ENCODE measurements at places on chromosomes 2 and 18. TPM values are rescaled to one million over a fixed set of nuclear protein-coding genes. Genes with fewer than 3 reads are reported as not detected.

CEP68 gene
- polyA plus RNA-seq, result 17.3 TPM

HRH4 gene
- 0.06 TPM for polyA plus RNA-seq

AP1S3 gene
- polyA plus RNA-seq, result not detected

LDLRAD4 gene
- 1.8 TPM for polyA plus RNA-seq

IL1A gene
- polyA plus RNA-seq, result not detected

UCN gene
- 0.26 TPM for polyA plus RNA-seq

PLGLB1 gene
- 1.3 TPM for polyA plus RNA-seq

CXCR1 gene
- polyA plus RNA-seq, result not detected

SLC11A1 gene
- 0.96 TPM for polyA plus RNA-seq

DNA sequence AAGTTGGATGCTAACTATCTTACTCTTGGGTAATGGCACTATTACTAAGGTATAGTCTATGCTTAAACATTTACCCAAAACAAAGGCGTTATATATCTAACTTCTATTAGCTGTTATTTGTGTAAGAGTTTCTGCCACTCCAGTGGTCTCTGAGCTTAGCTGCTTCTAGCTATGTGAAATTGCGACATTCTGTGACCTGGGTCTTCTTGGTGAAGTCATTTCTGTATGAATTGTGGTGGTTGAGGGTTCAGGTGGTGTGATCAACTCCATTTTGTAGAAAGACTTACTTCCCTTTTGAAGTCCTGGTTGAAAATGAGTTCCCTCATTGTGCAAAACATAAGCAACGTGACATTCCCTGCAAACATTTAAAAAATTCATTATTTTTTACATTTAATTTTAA, 221.6 kb downstream of the PIK3C3 start:
- DNase-seq, result no peak

DNA sequence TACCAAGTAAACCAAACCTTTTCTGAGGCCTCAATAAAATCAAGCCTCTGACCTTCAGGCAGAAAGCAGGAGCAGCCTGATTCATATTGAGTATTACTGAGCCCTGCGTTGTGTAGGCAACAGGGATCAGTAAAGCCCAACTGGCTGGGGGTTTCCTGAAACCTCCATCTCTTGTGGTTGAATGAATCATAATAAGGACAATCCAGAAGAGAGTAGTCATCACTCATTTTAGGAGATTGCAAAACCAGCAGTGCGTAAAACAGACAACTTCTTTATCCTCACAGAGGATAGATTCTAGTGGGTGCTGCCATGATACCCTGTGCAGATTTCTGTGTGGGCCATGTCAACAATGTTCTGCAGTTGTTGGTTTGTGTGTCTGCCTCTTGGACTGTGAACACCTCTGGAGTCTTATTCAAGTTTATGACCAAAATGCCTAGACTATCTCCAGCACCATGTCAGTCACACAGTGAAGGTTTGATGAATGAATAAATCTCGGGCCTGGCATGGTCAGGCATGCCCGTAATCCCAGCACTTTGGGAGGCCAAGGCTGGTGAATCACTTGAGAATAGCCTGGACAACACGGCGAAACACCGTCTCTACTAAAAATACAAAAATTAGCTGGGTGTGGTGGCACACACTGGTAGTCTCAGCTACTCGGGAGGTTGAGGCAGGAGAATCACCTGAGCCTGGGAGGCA, 51.8 kb upstream of the RAB27B start:
- DNase-seq, result no peak

GRCh38 chr2:23628926-23629771, 244.2 kb downstream of the KLHL29 start:
- DNase-seq, result peak; percentile 44

DNA sequence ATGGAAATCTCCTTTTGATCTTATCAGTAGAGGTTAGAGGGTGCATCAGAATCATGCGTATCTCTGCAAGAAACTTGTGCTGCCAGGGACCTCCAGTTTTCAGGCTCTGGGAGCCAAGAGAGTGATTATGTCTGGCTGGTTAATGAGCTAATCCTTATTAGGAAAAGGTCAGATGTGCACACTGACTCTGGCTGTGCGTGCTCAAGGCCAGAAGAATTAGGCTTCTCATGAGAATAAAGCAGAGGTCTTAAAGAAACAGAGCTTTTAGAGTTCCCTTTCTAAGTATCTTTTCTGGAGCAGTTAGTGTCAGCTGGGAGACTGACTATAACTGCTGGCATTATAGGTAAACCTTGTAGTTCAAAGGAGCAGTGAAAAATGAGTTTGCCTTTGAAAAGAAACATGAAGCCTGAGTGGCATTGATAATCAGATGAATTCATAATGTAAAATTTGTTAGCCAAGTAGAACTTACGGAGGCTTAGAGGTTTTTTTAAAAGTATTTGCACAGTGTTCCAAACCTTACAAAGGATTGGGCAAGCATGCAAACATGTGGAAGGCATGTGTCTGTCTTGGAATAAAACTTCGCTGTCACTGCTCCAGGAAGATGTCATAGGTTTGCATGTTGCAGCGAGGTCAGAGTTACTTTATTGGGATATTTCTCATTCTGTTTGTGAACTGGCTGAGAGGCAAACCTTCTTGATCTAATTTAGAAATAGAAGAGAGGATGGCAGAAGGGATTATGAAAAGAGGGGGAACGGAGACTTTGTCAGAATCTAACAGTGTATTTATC, 151.7 kb downstream of the ARHGAP28 start:
- no peak for DNase-seq

DNA sequence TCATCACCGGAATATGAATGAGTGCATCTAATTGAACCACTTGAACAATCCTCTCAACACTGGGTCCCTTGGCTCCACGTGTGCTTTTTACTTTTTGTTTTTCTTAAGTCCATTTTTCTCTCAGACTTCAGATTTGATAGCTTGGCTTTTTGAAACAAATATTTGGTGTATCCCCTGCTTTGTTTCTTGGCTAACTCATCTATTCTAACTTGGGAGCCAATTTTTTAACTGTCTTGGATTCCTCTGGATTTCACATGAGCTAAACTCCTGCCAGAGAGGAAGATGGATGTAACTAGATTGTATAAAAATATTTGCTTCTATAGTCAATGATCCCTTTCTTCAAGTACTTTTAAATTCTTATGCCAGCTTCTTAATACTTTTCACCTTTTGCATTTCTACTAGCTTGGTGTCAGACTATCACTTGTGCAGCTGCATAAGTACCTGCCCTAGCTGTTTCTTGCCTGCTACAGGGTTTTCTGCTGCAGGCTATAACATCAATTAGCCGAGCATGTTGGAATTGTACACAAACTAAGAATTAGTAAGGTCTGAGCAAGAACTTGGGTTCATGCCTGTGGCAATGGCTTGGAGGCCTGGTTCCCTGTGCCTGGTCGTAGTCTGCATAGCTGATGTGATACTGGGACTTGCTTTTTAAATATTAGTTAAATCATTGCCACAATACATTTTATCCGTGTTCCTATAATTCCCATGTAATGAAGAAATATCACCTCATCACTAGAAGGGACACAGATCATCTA, 281.5 kb downstream of the EN1 start:
- DNase-seq, result no peak

GRCh38 chr2:145797692-145798091, 1277.8 kb upstream of the ZEB2 start:
- no peak for DNase-seq

GRCh38 chr2:86048888-86049287, 56.8 kb downstream of the POLR1A start:
- peak; percentile 38 for DNase-seq

DNA sequence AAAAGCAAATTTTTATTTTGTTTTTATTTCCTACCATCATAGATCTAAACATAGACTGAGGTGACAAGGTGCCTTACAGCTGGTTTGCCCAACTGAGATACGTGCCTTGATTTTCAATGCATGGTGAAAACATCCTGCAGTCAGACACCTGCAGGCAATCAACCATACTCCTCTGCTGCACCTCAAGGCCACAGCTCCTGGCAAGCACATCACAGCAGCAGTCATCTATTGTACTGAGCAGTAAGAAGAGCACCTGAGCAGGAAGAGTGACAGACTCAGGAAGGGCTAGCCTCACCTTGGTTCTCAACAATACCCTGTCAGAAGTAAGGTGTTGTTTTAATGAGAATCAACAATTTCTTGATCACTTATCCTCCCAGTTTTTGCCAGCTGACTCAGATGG, 1206.8 kb upstream of the NRXN1 start:
- DNase-seq, result no peak

DNA sequence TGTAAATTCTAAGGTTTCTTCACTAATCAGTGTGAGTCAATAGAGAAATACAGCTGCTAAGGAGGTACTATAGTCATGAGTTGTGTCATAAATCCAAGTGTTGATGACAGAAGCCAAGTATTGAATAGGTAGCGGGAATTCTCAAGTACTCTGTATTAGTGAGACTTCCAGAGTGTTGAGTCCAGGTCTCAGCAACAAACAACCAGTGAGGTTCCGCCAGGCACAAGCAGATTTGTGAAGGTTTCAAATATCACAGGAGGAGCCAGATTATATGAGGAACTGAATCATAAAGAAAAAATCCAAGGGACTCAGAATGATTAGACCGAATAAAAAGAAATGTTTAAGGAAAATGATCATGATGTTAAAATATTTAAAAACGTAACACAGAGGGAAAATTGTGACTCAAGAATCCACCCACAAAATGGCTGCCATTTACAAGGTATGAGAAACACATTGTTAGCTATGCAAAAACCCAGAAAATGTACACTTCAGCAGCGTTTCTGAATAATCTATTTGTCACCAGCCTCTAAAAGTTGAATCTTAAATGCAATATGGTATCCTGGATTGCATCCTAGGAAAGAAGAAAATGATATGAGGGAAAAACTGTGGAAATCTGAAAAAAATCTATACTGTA, 27.3 kb upstream of the EVA1A start:
- DNase-seq, result no peak

- DNase-seq, result no peak
Measured at GRCh38 chr2:240288087-240288521, 147.4 kb upstream of the GPC1 start.

All from psoas muscle (tissue), 8 donors.